Activated naive CD4-positive, alpha-beta T cell (primary cell): ENCODE measurements at places on chromosomes 7 and 10.

- DNase-seq, result no peak
Observed at GRCh38 chr7:116776610-116777289, 85.6 kb upstream of the CAPZA2 start.

DNA sequence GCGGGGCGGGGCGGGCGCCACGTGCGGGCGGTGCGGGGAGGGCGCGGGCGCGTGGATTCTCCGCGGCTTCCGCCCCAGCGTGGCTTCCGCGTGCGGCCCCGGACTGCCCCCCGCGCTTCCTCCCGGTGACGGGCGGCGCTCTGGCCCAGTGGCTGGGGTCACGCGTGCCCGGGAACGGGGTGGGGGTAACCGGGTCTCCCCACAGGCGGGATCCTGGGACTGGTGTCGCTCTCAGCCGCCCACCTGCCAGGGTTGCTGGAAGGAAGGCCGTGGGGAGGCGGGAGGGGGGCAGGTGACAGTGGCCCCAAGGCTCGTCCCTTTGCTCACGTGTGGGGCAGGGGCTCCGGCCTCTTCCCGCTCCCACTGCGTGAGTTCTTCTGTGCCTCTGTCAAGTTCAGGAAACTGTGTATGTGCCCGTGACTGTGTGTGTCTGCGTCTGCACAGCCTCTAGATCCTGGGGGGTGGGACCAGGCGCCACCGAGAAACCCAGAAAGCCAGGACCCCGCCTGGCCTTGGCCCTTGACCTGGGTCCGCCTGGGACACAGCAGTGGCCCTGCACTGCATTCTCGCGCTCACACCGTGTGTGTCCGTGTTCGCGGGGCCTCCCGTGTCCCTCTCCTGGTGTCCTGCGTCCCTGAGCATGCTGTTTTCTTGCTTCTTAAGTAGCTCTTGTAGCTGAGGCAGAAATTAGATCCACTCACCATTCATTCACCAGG, 919 bp downstream of the MAFK start:
- no peak for DNase-seq

- DNase-seq, result no peak
Observed at GRCh38 chr7:29812185-29812876, 6.0 kb downstream of the WIPF3 start.

DNA sequence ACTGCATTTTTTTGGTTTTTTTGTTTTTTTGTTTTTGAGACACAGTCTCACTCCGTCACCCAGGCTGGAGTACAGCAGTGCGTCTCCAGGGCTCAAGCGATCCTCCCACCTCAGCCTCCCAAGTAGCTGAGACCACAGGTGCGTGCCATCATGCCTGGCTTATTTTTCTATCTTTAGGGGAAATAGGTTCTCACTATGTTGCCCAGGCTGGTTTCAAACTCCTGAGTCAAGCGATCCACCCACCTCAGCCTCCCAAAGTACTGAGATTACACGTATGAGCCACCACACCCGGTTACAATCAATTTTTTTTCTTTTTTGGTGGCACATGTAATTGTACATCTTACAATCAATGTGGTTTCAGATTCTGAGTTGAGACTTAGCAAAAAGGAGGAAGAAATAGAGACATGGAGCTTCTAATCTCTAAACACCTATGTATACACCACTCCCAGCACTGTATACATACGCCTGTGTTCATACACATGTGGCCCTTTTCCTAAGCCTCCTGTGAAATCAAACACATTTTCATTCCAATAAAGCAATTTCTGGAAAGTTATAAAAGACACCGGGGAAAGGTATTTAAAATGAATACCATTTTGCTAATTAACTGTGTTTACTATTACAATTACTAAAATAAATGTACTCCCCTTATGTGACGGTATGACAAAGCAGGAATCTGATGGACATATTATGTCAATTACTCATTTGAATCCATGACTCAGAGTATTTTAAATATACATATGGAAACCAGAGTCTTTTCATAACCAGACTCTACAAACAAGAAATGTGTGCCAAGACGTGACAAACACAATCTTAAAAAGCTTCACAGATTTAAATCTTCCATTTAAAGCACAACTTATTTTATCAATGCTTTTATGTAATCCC, 40.9 kb downstream of the SMURF1 start:
- no peak for DNase-seq

GRCh38 chr7:31633894-31634494, 53.0 kb upstream of the PPP1R17 start:
- no peak for DNase-seq

DNA sequence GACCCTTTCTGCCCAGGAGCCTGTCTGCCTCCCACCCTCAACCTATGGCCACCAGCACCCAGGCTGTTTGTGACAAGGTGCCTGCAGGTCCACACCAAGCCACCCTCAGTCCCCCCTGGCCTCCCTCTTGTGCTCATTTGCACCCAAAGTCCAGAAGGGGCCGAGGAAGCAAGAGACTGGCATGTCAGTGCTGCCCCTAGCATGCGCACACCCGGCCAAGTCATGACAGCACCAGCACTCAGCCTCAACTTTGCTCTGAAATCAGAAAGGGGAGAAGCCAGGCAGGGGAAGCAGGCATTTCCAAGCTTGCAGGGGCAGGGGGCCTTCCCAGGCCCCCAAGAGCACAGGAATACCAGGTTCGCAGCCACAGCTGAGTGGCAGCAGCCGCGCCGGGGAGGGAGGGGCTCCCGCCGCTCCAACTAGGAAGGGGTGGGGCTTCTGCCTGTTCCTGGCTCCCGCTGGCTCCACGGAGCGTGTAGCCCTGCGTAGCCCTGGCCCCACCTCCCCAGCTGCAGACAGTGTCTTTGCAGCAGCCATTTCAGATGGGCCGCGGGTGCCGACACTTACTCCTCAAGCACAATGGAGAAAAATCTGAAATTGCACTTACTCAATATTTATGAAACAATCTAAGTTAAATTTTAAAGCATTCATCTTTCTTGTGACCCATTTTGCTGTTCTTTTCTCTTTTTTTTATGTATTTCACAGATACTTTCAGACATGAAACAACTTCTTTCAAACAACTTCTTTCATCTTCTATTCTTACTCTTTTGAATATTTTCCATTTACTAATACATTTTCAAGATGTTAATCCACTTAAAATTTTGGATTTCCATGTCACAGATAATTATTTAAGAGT, 54.9 kb upstream of the ABCB5 start:
- DNase-seq, result no peak

DNA sequence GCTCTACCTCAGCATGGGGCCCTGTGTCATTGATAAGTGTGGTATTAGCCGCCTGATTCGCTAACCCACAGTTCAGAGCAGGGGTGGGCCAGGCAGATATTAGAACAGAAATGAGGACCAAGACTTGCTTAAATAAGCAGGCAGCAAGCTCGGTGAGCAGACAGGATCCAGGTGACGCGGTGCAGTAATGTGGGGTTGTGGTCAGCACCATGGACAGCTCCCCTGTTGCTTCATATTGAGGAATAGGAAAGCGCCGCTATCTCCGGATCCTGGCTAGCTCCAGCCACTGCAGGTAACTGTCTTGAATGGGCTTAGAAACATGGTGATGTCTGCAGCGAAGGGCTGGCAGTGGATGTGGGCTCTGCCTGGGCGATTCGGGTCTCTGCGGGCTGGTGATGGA, 51.3 kb upstream of the GPR26 start:
- peak; percentile 17 for DNase-seq

GRCh38 chr10:68516766-68517165, 10.6 kb downstream of the SLC25A16 start:
- no peak for DNase-seq

- DNase-seq, result no peak
Observed at GRCh38 chr7:28685644-28686417, 272.3 kb downstream of the TRIL start.

DNA sequence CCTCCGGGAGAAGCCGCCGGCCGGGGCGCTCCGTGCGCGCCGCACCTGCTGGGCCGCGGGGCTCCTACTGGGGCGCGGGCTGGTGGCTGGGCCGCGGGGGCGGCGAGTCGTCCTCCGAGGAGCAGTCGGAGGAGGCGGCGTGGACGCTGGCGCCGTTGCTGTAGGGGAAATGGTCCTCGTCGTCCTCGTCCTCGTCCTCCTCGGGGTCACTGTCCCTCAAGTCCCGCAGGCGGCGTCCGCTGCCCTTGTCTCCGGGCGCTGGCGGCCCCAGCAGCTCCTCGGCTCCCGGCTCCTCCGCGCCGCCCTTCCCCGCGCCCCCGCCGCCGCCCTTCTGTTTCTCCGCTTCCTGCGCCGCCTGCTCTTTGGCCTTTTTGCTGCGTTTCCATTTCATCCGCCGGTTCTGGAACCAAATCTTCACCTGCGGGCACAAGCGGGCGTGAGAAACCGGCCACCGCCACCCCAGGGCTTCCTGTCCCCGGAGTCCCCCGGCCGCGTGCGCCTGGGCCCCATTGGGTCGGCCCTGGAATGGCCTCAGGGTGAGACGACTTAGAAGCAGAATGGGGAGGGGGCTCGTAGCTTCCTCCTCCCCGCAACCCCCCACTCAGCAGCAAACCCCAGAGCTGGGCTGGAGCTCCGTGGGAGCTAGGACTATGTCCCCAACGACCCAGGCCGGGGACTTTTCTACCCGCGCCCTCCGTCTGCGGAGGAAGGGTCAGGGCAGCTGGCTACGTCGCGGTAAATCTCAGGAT, 4.8 kb downstream of the MNX1 start:
- no peak for DNase-seq

GRCh38 chr7:152891837-152892236, 132.3 kb downstream of the ACTR3B start:
- DNase-seq, result no peak

DNA sequence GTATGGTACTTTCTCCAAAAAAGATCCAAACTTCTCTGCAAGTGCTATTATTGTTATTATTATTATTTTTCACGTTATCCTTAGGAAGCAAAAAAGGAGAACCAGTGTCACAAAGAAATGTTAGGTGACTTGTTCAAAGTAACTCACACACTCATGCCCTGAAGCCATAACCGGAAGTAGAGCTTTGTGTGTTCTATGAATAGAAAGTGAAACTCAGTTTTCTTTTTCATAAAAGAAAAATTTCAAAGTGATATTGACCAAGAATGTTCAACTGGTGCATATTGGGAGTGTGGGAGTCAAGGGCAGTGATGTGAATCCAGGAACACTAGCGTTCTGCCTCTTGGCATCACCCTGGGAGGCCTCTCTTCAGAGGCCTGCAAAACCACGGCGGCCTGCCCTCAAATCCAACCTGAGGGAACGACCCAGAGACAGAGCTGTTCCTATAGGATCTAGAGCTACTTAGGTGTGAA, 106.1 kb downstream of the PRKCQ start:
- no peak for DNase-seq

GRCh38 chr10:6516929-6517284, 63.2 kb downstream of the PRKCQ start:
- DNase-seq, result no peak
